CD4-positive, alpha-beta T cell treated with Interferon gamma for 1 hour (primary cell): ENCODE measurements at places on chromosomes 7 and 10.

DNA sequence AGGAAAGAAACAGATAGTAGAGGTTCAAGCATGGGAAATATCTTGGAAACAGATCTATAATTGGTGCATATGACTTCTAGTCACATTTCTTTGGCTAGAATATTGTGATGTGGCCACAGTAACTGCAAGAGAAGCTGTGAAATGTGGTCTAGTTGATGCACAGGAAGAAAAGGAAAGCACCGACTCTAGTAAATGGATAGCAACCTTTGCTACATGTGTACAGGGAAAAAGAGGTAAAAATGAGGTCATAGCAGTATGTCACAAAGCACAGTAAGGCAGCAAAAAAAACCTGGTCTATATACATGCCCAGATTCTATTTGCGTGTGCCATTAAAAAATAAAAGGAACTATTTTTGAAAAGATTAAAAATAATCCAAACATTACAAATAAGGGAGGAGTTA is 102.6 kb upstream of the LRRN3 start:
- no peak for DNase-seq

DNA sequence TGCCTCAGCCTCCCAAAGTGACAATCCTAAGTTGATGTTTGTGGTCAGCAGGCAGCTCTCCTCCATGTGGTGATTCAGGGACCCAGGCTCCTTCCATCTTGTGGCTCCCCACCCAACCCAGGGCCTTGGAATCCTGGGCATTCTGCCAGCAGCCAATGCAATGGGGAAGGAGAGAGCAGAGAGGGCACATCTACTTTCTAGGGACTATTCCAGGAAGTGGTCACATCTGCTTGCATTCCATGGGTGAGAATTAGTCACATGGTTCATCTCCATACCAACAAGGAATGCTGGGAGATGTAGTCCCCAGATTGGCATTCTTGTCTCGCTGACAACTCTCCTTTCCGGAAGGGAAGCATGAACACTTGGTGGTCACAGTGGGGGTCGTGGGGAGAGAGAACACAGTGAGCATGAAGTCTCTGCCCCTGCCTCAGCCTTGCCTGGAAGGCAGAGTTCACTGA is 9.9 kb upstream of the SRRM3 start:
- no peak for DNase-seq

DNA sequence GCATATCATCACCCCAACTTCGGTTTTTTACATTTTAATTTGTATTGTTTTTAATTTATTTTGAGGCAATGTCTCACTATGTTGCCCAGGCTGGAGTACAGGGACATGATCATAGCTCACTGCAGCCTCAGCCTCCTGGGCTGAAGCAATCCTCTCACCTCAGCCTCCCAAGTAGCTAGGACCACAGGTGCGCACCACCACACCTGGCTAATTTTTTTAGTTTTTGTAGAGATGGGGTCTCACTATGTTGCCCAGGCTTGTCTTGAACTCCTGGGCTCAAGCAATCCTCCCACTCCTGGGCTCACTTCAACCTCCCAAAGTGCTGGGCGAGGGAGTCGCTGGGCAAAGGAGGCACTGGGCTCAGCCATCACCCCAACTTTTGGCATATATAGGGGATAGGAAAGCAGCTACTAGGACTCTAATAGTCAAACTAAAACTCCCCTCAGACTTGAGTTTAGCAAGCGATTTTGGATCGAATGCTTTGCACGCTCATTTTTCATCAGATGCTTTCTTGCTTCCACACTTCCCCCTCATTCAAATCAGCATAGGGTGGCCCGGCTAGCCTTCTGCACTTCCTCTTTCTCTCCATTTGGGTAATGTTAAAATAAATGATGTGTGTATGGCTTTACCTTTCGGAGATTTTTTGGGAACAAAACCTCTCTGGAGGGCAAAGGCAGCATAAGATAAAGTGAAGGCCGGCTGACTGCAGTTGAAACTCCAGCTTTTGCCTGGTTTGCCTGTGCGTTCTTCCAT is 20.8 kb upstream of the NMT2 start:
- DNase-seq = no peak

DNA sequence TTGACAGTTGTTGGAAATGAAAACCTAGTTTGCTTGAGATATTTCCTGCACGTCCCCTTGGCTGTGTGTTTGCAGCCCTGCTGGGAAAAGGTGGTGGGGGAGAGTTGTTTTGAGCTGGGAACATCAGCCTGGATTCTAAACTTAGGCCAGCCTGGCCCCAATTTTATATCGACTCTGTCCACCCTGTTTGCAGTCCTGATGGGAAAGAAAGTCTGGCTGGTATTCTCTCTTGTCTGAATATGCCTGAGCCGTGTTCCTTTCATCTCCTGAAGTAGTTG is 178.7 kb downstream of the CCDC3 start:
- DNase-seq = no peak

- DNase-seq = no peak
Observed at GRCh38 chr10:74924251-74924963, 98.0 kb downstream of the KAT6B start.

DNA sequence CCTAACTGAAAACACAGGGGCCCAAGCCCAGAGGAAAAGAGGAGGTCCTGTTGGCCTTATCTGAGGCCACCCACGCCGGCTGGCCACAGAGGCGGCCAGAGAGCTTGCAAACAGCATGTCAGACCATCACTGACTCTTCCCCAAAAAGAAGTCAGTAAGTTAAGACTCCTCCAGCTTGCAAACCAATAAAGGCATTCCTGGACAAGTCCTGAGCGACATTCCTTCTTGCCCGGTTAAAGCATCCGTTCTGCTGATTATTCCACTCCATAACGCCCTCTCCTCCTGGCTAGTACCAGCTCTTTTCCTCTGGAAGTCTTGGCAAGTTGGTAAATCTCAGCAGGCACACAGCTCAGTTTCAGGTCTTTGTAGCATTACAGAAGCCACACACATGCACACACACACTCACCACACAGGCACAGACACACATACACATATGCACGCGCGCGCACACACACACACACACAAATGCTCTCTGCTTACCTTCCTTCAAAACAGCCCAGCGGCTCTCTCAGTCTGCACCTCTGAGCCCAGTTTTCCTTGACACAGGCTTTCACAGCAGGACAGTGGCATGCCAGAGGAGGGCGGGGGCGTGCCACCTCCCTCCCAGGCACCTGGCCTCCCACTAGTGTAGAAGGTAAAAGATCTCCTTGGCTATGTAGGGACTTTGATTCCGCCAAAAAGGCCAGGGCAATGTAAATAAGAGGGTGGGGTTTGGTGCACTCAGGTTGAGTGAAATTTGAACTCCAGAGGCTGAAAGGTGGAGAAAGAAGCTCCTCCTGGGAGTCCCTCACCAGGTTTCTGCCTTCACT is 201.4 kb downstream of the TNS3 start:
- no peak for DNase-seq

- DNase-seq = no peak
Observed at GRCh38 chr10:37754538-37755323, 102.7 kb downstream of the ZNF248 start.

DNA sequence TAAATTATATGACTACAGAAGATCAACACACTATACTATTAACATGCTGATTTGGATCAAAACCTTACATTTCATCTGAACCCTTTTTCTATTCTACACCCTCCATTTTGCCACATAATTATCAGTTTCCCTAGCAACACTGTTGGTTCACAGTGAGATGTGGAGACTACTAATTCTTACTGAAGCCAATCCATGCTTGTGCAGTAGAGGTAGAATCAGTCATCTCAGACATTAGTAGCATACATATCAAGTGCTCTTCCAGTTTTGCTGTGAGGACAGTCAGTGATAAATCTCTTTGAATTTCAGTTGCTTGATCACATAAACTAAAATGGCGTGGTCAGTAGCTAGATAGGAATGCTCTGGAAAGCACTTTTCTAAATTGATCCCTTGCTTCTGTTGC is 70.3 kb downstream of the PON1 start:
- no peak for DNase-seq

- no peak for DNase-seq
Observed at GRCh38 chr10:69494626-69495558, 43.6 kb downstream of the TSPAN15 start.

DNA sequence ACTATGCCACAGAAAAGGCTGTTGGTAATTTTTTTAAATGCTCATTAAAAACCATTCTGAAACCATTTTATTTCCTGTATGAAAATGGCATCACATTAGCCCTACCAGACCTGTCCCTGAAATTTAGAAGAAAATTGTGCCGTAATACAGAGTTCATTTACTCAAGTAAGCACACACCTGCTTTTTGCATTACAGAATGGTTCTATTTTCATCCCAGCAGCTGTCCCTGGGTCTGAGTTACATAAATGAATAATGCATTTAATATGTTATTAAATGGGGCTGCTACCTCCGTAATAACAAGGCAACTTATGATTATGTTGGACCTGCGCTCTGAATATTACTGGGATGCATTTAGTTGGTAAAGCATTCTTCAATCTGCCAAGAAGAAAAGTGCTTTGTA is 508.9 kb downstream of the SORCS1 start:
- DNase-seq = no peak
